ENCODE measurements at places on chromosomes 3 and 15.
A peak's percentile ranks its signal among the peaks of the same experiment; 100 is the strongest.

GRCh38 chr3:140588558-140588957 is 89.3 kb upstream of the TRIM42 start:
- no peak for DNase-seq

DNA sequence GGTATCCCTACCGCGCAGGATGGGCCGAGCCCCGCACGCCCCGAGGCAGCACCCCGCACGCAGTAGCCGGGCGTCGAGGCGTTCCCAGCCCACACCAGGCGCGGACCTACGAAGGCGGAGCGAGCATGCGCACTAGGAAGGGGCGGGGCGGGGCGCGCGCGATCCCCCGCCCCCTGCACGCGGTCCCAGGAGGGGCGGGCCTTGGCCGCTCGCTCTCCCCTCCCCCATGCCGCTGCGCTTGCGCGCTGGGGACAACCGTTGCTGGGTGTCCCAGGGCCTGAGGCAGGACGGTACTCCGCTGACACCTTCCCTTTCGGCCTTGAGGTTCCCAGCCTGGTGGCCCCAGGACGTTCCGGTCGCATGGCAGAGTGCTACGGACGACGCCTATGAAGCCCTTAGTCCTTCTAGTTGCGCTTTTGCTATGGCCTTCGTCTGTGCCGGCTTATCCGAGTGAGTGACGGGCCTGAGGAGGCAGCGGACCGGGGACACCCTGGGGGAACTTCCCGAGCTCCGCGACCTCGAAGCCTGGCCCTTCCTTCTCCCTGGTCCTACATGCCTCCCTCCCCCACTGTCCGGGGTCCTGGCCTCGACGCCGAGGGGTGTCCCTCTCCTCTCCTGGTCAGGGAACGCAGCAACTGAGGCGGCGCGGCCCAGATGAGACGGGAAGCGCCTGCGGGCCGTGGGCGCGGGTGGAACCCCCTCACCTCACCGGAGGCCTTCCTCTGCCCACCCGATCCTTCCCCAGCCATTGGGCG is at the start of gene SPESP1:
Gene SPESP1 (plus strand): TSS at position 258 of the 755 bp plus-strand sequence. CDS start 129 bp downstream, at position 387.
- DNase-seq: no peak

GRCh38 chr3:49053543-49053942 is 24.3 kb upstream of the IMPDH2 start:
- no peak for DNase-seq

GRCh38 chr3:18738393-18739098 is 313.4 kb upstream of the SATB1 start:
- no peak for DNase-seq

- no peak for DNase-seq
Observed at GRCh38 chr3:13553686-13554085, 4.8 kb downstream of the FBLN2 start.

DNA sequence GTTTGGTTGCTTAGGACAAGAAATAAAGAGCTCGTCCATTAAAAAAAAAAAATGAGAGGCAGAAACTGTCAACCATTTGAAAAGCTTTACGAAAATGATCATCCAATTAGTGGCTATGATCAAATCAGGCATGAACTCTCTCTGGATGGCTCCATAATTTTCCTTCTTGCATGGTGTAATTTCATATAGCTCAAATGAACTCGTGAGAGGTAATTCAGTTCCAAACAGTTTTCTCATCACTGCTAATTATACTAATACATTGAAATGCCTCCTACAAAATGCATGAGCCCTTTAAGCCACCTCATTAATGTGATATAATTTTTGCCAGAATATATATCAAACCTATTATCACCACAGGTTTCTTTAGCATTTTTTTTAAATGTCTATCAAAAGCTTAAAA is 239.5 kb upstream of the MEIS2 start:
- no peak for DNase-seq

DNA sequence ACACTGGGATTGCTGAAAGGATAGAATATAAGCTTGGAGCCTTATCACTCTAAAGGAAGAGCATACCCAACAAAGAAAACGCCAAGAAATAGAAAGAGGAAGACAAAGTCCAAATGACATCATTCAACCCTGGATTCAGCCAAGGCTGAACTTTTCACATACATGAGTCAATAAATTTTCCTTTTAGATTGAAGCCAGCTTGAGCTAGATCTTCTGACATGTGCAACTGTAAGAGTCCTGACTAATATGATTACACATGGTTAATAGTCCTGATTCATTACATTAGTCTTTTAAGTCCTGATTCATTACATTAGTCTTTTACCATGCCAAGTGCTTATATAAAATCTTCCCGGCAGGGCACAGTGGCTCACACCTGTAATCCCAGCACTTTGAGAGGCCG is 13.6 kb upstream of the DENND6A start:
- no peak for DNase-seq

DNA sequence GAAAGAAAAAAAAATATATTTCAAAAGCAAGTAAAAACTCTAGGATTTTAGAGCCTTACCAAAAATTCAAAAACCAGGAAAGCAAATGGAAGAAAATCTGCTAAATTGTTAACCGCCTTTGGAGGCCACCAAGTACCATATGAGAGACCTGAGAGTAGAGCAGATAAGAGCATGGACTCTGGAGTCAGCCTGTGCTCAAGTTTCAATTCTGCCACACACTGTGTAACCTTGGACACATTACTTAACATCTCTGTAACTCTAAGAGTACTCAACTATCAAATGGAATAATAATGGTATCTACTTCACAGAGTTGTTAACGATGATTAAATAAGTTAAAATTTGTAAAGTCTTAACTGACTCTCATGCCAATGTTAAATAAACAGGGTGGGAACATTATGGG is 12.7 kb downstream of the RBSN start:
- DNase-seq: no peak

DNA sequence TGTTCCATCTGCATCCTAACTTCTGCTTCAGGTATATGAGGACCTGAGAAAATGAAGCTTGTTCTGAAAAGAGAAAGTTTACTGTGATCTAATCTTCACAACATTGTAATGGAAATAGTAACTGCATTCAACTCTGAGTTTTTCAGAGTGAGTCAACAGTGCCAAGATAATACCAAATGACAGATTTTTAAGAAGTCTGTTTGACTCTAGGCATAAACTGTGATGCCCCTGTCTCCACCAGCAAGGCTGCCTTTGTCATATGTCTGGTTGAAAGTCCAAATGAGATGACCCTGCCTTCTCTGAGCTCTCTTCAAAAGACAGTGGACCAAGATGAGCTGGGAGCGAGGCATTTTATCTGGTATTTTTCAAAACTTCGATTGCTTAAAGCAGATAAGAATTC is 44.8 kb upstream of the B3GNT5 start:
- no peak for DNase-seq

DNA sequence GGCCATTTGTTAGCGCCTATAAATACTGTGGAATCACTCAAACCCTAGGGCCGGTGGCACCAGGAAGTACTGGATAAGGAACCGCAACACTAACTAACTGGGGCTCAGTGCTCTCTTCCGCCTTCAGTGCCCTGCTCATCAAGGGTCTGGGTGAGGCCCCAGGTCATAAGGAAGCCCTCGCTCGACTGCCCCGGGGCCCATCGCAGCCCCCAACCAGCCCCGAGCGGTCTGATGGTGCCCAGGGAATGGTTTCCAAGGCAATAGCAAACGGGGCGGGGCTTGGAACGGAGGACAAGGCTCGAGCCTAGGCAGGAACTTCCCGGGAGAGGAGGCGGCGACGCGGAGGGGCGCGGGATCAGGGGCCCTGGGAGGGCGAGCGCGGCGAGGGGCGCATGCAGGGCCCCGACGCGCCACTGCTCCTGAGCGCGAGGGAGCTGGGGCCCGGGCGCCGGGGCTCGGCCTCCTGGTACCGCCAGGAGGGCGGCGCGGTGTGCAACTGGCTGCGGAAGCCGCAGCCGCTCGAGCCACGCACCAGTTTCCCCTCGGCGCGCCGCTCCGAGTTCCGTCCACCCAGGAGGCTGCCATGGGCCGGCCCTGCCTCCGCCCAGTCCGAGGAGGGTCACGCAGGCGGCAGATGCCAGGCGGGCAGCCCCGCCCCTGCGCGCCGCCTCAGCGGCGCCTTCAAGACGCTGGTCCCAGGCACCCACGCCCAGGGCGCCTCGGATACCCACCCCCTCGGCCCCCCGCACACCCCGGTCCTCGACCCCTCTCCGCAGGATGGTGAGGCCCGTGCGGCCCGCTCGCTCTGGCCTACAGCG is at the start of gene TTLL3:
Gene TTLL3 (plus strand): TSS at position 648 of the 818 bp plus-strand sequence. CDS start 400 bp downstream, outside the sequence.
- DNase-seq: peak; percentile 43

DNA sequence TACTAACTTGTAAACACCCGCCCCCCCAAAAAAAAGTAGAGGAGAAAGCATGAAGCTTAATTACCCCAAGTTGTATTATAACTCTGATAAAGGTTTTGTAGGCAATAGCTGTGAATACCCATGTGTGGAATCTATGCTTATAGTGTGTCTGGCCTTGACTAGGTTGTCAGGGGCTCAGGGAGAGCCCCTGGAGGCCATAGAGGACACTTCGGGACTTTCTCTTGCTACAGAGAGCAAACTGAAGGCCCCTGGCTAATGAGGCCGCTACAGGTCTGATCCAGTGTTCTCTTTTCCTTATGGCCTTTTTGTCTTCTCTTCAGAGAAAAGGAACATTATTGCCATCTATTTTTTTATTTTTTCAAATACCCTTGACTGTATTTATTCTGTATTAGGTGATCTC is 19.1 kb upstream of the SCAANT1 start:
- DNase-seq: no peak

DNA sequence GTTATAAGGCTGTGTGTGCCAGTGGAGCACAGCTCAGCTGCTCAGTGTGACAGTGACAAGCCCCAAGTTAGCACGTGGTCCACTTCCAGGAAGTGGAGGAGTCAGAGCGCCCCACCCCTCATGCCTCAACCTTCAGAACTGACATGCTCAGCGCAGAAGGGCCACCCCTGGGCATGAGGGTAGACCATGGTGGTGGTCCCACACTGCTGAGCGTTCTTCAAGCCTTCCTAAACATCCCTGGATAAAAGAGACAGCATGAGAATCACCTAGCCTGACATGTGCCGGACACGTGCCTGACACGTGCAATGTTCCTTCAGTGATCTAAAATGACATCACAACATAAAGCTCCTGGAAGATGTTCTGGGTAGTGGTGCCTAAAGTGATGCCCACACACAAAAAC is 16.8 kb downstream of the ATP10A start:
- no peak for DNase-seq

DNA sequence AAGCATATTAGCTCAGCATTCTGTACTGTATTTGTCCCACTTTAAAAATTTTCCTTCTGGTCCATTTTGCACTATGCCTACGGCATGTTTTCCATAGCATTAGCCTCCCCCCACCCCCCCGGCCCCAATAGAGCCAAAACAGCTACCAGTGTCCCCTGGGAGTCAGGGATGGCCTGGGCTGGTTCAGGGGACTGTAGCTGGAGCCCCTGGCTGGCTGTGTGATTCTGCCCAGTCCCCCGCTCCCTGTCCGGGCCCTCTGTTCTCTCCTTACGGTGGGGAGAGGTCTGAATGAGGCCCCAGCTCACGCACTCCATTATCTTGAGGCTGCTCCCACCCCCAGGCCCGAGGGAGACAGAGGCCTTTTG is 70.1 kb downstream of the KLF15 start:
- DNase-seq: no peak

DNA sequence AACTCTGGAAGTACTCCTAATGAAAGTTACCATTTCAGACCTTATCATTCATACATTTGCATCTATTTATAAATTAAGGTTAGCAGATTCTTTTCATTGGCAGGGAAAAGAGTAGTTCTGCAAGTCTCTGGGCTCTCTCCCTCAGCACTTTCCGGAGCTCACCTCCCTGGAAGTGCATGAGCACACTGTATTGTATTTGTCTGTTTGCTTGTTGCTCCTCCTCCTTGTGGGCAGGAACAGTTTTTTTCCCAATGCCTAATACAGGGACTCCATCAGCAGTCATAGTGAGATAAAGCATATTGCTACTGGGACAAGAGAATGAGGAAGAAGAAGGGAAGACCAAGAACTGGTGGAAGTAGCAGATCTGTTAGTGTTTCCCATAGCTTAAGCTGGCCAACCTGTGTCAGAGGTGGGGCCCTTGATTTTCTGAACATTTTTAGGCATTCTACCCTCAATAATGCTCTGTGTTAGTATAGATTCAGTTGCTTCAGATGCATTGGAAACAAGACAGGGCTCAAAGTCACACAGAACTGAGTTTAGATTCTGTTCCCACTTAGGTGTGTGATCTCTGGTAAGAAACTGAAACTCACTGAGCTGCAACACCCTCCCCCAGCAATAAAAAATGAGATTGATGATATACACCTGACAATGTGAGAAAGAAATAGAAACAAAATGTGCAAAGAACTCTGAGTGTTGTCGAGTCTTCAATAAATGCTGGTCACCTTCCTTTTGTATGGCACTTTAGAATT is 407.8 kb downstream of the TUSC7 start:
- DNase-seq: no peak

DNA sequence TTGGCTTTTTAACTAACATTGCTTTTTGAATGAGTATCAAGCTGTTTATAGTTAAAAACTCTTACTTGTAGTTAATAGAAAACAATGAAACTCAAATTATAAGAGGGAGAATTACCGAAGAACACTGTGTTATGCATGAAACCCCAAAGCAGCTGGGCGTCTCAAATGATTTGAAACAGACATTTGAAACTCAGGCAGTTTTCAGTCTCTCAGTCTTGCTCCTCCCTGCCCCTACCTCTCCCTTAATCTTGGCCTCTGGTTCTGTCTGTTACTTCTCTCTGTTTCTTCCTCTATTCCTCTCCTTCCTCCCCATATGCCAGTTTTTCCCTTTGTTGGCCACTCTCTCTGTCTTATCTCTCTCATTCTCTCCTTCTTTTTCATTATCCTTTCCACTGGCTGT is 118.3 kb upstream of the SYNPR start:
- DNase-seq: no peak

GRCh38 chr15:85063088-85063487 is 81.4 kb downstream of the PDE8A start:
- DNase-seq: no peak

DNA sequence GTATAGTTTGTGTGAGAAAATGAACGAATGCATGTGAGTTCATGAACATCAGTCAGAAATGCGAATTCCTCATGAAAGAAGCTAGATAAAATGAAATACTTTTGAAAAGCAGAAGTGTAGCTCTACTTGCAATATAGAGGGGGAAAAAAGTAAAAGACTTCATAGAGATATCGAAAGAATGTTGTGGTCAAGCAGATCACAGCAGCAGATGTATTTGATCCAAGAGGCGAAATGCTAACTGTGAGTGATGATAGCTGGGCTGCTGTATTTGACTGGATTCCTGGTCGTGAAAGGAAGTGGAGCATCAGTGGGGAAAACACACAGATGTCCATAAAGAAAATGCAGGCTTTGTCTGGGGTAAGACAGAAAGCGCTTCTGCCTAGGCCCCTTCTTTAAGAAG is 112.4 kb downstream of the ADAMTSL3 start:
- DNase-seq: no peak

- DNase-seq: no peak
Observed at GRCh38 chr3:127439621-127440020, 150.9 kb downstream of the TPRA1 start.

DNA sequence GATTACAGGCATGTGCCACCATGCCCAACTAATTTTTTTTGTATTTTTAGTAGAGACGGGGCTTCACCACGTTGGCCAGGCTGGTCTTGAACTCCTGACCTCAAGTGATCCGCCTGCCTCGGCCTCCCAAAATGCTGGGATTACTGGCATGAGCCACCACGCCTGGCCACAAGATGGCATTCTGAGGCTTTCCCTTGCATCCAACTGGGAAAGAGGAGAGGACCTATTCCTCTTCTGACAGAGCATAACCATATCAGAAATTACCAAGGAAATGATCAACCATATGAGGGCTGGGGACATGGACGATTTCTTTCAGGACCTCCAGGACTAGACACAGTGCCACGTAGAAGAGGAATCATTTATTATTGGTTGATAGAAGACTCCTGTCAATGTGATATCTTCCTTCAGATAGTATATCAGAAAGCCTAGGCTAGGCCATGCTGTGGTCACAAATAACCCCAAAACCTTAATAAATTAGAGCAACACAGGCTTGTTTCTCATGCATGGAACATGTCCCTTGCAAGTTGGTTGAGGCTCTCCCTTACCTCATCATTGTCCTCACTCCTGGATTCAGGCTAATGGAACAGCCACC is 372.3 kb upstream of the IL12A start:
- peak; percentile 6 for DNase-seq

Data from NCI-H510A treated with DMSO at 0.1 percent for 48 hours (cell line).